ENCODE measurements at places on chromosomes 1 and 21.

DNA sequence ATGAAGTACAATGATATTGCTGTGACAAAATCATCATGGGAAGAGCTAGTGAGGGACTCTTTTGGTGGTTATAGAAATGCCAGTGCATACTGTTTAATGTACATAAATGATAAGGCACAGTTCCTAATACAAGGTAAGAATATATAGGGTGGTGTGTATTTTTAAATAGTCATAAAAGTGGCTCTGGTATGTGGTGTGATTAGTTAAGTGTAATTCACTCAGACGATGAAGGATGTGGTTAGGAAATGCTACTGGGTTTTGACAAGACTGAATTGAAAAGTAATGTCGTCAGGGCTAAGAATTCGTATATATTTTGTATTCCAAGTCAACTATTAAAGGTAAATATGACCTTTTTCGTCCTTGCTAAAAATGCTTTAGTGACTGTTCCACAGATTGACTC, 101.7 kb downstream of the USP25 start:
- DNase-seq = no peak

DNA sequence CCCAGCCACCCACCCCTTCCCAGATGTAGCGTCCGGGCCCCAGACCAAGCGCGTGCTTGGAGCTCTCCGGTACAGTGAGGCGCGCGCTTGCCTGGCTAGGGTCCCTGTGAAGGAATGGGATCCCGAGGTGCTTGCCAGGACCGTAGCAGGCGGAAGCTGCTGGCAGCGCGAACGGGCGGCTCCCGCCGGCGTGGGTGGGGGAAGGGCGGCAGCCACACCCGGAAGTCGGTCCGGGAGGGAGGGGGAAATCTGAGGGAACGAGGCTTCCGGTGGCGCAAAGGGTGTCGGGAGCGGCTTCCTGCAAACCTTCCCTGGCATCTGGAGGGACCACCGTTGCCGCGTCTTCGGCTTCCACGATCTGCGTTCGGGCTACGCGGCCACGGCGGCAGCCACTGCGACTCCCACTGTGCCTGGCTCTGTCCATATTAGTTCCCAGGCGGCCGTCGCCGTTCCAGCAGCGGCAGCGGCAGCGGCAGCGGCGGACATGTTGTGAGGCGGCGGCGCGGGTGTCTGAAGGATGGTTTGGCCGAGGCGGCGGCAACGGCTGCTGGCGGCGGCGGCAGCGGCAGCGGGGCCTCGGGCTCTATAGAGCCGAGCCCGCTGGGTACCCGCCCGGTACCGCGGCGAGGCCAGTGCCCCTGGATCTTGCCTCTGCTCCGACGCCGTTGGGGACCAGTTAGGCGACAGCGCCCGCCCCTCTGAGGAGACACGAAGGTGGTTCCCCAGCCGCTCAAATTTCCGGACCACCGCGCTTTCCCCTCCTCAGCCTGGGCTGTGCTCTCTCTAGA, at the start of gene DR1:
Gene DR1 (plus strand): TSS at position 275 of the 788 bp plus-strand sequence. CDS start 739 bp downstream, outside the sequence.
- peak; percentile 70 for DNase-seq

DNA sequence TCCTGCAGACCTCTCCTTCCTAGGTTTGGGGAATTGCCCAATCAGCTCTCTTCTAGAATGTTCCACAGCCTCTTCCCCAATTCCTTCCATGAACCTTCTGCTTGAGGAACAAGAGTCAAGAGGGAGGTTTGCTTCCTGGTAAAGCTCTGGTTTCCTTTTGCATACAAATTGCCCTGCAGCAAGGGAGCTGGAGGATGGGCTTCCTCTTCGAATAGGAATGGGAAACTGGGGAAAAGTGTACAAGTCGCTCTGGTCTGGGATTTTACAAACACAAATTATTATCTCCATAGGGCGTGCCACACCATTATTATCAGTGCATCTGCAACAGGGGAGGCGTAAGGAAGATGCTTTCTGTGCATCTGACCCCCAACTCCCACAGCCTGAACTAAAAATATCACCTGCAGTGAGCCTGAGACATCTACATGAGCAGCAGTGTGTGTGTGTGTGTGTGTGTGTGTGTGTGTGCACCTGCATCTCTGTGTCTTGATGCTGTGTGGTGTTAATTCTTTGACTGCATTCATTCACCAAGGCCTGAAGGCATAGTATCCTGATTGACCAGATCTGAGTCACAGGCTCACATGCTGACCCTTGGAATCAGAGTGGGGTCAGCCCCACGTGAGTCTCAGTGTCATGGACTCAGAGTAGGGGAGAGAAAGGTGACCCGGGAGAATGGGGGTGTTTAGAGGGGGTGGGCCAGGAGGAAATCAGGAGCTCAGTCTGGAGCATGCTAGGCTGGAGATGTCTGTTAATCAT, 272.9 kb downstream of the KAZN start:
- DNase-seq = no peak

DNA sequence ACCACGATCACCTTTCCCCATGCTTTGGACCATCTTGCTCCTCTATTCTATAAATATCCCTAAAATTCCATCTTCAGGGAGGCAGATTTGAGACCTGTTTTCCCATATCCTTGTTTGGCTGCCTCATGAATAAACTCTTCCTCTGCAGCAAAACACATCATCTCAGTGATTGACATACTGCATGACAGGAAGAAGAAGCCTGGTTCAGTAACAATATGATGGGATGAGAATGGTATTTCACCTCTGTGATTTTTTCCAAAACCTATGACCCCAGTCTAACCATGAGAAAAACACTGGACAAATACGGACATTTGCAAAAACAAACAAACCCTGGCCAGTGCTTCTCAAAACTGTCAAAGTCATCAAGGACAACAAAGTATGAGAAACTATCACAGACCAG, 53.8 kb upstream of the ZSWIM5 start:
- no peak for DNase-seq

DNA sequence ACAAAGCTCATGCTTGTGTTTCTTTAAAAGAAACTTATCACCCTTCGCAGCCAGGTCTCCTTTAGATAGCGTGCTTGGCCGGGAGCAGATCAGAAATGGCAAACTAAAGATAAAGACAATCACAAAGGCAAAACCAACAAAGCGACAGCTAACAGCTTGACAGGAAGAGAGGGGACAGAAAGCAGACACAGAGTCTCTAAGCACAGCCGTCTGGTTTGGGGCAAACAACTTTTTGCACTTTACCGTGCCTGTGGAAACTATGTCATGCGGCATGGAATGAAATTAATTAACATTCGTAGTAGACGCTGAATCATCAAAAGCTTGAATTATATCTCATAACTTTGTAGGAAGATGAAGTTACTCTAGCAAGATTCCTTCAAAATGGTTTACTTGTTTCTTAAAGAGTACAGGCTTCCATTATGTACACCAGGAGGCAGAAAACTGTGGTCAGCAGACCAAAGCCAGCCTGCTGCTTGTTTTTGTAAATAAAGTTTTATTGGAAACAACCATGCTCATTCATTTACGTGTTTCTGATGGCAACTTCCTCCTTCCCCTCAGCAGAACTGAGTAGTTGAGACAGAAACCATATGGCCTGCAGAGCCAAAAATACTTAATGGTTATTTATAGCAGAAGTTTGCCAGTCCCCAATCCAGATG, 183.2 kb downstream of the KIF26B start:
- no peak for DNase-seq

DNA sequence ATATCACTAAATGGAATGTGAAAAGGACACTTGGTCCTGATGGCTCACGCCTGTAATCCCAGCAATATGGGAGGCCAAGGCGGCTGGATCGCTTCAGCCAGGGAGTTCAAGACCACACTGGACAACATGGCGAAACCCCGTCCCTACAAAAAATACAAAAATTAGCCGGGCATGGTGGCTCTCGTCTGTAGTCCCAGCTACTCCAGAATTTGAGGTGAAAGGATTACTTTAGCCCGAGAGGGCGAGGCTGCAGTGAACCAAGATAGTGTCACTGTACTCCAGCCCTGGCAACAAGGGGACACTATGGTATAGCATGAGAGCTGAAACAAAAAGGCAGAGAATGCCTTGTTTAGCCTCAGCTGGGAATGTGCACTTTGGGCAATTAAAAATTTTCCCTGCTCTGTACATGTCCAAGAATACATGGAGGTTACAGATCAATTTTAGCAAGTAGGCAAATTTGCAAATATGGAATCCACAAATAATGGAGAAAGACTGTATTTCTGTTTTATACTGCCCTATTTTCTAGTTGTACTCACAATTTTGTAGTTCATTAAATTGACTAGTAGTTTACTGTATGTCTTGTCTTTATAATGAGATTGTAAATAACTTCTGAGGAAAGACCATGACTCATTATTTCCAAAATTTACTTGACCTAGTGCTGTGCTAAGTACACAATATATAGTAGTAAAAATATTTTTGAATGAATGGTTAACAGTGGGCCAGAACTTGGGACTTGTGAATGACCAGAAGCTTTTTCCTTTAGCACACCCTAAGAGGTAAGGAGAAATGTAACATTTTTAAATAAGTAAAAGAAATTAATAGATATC, 2.0 kb upstream of the ANGEL2 start:
- DNase-seq = no peak

GRCh38 chr21:45292399-45293219, 4.9 kb upstream of the POFUT2 start:
- no peak for DNase-seq

DNA sequence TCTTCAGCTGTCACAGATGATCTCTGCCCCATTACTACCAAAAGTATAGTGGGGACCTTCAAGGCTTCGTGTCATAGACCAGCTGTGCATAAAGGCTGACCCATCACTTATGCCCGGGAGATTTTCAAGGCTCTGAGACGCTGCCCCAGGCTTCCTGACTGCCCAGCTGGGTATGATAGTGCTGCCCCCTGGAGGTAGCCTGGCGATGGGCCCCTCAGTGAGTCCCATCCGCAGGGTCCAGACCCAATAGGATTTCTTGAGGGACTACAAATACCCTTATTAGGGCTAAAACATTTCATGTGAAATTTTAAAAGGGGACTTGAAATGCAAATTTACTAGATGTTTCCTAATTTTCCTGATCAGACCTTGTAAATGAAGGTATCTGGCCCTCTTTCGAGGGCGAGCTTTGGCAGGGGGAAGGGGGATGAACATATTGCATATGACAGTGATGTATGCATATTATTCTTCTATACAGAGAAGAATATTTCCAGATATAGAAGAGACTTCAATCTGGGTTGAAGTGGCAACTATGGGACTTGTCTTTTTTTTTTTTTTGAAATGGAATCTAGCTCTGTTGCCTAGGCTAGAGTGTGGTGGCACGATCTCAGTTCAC, 11.7 kb upstream of the FCMR start:
- DNase-seq = no peak

DNA sequence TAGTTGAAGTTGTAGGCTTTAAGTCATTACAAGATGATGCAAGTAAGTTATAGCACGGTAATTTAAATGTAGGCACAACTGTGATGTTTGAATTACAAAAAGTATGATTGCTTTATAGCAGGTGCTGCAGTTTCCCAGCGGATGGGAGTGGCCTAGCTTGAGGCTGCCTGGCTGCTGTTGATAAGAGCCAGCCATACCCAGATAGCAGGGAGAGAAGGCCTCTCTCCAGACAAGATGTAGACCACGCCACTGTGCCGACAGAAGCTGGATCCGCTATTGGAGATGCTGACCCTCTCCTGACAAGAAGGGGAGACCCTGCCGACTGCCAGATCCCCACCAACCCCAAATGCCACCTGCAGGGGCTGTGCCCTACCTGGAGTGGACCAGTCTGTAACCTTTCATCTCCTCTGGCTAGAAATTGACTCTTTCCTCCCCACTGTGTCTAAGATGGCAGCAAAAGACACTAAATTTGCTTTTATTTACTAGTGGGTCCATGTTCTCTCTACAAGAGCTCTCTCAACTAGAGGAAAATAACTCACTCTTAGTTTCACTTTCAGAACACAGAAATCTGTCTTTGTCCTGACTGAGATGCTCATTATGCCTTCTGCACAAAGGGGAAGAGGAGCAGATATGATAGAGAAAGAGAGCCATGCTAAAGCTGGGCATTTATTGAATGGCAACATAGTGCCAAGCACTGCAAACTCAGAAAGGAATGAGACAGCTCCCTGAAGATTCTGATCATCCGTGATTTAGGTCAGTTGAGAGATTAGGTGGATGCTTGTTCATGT, 127.9 kb downstream of the URB2 start:
- DNase-seq = no peak

- DNase-seq = no peak
These were observed 322.8 kb downstream of the SEC16B start for GRCh38 chr1:177646757-177647730.

DNA sequence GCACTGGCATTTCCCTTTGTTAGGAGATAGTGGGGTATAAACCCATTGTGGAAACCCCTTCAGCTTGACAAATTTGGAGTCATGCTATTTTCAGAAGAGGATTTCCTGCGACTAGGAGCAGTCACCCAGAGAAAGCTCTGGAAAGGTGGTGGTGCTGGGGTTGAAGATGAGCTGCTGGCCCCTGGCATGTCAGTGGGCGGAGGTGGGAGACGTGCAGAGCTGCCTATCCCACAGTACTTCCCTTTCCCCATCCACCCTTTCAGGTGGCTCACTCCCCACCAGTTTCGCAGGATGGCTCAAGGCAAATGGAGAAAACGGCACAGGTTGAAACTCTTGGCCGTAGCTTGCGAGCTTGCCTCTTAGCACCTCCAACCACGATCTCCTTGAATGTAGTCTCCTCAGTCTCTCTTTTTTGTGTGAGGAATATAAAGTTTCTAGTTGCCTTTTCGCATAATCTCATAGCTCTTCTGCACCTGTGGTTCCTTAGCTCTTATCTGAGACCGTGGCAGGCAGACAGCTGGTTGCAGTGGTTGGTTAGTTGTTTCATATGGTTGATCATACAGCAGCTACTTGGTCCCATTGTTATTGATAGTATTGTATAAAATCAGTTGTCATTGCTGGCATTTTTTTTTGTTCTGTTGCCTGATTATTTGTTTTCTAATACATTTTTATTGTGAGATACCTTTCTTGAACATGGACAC, 48.2 kb downstream of the ADARB1 start:
- no peak for DNase-seq

- no peak for DNase-seq
These were observed 98.6 kb upstream of the JUN start for GRCh38 chr1:58882322-58882948.

GRCh38 chr1:93839307-93839706, 39.7 kb downstream of the DNTTIP2 start:
- no peak for DNase-seq

DNA sequence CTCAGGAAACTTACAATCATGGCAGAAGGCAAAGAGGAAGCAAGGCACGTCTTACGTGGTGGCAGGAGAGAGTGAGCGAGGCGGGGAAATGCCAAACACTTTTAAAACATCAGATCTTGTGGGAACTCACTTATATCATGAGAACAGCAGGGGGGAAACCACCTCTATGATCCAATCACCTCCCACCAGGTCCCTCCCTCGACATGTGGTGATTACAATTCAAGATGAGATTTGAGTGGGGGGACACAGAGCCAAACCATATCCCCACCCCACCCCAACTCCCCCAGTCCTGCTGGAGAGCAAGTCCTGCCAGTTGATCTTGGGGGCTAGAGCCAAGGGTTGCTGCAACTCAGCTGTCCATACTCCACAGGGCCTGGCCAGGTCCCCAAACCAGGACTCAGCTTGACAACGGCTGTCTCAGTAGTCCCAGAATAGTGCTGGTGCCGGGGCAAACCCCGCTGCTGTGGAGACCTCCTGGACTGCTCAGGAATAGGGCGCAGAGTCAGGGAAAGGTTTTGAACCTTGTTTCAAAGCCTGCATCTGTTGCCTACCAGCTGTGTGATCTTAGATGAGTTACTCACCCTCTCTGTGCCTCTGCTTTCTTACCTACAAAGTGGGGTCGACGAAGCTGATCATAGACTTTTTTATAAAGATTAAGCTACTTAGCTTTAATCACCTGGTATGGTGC, 79.5 kb downstream of the STUM start:
- no peak for DNase-seq

Data from NCI-H1048 (cell line).